Panc1 (cell line): ENCODE measurements at places on chromosomes 16 and 17. TPM values are rescaled to one million over a fixed set of nuclear protein-coding genes. Genes with fewer than 3 reads are reported as not detected.

- no peak for DNase-seq
Measured at GRCh38 chr17:21021208-21021803, 21.5 kb downstream of the USP22 start.

The BCAR1 gene
- total RNA-seq, result 120 TPM

GRCh38 chr17:75764711-75765421 is at the start of gene GALK1:
Gene GALK1 (minus strand): TSS chr17:75765192. CDS start chr17:75765136, 56 bp downstream.
- DNase-seq, result no peak

DNA sequence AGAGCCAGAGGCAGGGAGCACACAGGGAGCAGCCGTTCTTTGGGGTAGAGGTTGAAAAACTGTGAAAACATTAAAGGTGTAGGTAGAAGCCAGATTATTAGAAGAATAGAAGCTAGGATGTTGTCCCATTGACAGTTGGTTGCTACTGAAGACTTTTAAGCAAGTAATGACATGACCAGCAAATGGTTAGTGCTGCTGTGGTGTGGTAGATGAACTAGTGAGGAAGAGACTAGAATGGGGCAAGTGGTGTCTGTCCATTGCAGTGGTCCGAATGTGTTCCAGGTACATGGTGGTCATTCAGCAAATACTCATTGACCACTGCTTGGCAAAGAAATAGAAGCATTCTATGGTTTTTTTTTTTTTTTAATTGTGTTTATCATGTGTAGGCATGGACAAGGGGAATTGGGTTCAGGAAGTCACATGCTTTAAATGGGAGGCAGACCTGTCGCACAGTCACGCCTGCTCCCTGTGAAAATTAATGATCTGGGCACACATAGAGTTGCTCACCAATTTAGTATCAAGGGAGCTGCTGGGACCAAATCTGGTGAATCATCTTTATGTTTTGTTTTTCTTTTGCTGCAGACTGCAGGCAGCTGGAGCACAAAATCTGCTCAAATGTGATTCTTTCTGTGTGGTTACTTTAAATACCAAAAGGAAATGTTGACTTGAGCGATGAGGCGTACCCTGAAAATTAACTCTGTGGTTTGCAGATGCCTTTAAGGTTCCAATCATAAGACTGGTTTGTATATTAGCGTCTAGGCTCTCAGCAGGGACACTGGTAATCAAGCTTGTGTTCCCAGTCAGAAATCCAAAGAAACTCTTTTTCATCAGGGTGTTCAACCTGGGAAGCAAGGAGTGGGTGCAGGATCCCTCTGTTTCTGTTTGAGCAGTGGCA is 30.7 kb downstream of the YPEL2 start:
- DNase-seq, result no peak

DNA sequence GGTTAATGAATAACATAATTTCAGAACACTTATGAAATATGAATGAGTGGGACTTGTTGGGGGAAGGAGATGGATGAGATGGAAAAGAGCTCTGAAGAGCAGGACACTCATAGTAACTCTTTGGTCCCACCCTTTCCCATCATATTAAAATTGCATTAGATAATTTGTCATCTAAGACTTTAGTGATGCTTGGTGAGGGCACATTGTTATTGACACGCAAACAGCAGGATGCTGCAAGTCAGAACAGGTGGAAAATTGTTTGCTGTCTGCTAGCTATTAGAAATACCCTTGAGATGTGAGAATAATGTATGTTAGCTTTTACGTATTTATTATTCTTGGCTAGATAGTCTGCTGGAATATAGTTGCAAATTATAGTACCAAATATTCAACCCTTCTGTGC is 75.7 kb downstream of the TANC2 start:
- no peak for DNase-seq
